ENCODE measurements at places on chromosomes 12 and 14.
A peak's percentile ranks its signal among the peaks of the same experiment; 100 is the strongest.

- DNase-seq: peak; percentile 15
Measured at GRCh38 chr12:46915082-46915481, 89.3 kb upstream of the SLC38A4 start.

DNA sequence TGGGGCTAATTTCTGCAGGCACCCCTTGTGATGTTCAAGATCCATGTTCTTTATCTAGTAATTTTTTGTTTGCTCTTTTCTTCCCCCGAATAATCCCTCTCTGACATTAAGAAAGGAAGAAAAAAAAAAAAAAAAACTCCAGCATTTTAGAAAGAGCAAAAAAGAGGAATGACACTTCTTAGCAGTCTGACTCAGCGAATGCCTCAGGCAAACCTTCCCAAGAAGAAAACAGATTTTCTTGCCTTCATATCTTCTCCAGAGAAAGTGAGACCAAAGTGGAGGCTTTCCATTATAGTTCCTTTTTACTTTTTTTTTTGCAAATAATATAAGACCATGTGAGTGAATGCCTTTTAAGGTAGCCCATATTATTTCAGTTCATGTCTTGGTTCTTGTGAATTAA is 479.0 kb upstream of the SYT1 start:
- DNase-seq: no peak

DNA sequence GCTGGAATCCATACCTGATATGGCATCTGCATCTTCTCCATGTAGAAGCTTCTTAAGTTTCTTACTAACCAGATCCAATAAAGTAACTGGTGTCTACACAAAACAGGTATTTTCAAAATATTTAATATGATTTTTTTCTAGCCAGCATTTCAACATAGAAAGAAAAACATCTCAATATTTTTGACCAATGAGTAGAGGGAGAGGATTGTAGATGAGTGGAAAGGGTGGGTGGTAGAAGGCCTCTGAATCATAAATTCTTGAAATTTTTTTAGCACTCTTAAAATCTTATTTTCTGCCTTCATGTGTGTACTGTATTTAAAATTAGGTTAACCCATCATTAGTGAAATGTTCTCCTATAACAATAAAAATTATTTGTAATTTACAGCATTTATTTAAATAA is 18.0 kb downstream of the DEPDC4 start:
- no peak for DNase-seq

GRCh38 chr12:109797905-109798669 is 35.1 kb downstream of the TRPV4 start:
- DNase-seq: no peak

DNA sequence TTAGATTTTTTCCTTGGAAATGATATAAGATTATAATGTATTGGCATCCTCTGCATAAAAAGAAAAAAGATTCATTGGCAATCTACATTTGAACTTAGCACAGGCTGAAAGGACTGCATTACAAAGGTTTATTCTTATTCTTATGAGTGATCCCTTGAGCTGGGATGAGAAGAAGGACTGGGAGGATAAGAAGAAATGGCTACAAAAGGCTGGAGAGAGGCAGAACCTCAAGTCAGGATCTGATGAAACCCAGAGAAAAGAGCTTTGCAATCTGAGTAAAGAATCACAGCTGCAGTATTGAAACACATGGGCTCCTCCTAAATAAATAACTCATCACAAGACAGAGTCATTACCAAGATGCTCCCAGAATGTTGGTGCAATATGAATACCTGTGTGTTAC is 1635.4 kb upstream of the FLRT2 start:
- no peak for DNase-seq

DNA sequence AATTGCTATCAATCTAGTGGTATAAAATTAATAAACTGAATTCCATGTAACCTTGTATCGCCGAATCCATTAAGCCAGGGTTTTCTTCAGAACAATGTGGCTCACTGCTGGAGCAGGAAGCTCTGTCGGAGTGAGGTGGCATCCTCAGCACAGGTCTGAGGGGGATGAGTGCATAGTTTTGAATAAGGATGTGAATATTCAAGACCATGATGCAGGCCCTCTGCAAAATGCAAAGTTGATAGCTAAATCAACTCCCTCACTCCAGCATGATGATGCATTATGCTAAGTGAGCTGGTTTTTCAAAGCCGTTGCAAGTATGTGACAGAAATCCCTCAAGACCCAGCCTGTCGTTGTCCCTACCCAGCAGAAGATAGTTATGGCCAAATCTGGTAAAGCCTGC is 53.0 kb downstream of the TRIM9 start:
- DNase-seq: no peak

DNA sequence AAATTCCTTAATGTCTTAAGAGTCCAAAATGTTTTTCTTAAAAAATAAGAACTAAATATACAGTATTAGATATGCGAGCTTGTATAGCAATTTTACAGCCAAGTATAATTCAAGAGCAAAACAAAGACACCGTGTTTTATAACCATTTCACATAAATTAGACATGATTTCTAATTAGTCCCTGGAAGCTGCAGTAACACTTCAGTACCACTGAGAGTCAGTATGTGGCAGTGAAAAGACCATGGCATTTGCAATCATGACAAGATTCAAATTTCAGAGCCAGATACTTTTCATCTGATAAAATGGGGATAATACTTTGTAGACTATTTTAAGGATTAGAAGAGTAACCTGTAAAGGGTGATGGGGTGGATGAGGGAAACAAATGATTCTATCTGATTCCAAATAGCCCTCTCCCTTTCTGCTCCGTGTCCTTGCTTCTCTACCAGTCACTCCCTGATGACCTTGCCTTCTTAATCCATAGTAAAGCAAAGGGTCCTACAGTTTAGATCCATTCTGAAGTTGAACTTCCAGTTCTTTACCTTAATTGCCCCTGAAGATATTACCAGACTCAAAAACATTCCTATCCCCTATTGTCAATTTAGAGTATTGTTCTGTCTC is 145.4 kb upstream of the ABCD2 start:
- DNase-seq: peak; percentile 2

DNA sequence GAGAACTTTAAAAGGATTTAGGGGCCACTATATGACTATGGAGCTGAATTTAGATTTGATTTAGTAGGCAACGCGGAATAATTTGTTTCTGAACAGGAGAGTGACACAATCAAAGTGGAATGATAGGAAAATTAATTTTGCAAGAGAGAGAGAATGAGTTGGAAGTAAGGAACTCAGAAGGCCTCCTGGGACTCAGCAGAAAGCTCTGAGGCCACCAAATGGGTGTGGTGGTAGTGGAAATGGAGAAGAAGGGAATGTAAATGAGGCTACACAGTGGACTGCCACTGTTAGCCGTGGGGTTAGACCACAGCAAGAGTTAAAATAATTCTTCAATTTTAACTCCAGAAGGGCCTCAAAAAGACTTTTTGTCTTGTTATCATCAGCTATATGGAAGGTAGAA is 102.7 kb downstream of the LRRK2 start:
- no peak for DNase-seq

DNA sequence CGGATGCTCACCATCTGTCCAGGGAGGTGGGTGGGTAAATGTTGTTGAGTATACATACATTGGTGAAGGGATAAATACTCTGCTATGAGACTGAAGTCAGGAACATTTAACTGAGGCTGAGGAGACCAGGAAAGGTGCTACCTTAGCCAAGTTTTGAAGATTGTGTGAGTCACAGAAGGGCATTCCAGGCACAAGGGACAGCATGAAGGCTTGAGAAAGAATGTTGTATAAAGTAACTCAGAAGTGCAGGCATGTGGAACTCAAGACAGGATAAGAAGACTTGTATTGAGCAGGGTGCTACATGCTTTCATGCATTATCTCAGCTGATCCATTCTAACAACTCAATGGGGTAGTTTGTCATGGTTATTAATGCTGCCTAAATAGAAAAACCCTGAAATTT is 112.7 kb downstream of the IPO8 start:
- DNase-seq: no peak

DNA sequence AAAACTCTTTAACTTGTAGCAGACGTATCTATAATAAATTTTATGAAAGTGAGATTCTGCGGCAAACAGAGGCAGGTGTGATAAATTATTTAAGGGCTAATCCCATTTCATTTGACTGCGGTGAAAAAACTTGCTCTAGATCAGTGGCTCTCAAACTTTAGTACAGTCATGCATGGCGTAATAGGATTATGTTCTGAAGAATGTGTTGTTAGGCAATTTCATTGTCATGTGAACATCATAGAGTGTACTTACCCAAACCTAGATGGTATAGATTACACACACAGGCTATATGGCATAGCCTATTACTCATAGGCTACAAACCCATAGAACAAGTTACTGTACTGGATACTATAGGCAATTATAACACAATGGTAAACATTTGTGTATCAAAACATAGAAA is 83.7 kb downstream of the HEATR5A start:
- no peak for DNase-seq

DNA sequence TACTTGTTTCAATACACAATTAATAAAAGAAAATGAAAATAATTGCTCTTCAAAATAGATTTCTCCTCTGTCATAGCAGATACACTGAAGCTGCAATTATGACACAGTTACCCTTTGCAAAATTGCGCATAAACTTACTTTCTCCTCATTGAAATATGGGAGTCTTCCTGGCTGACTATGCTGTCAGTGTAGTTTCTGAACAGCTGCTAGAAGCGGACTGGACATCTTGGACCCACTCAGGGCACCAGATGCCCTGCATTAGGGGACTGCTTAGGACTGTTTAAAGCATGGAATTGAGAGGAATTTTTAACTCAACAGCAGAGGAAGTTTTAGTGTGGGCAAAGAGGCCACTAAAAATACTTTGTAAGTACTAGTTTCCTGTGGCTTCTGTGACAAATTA is 454.9 kb downstream of the ATP23 start:
- no peak for DNase-seq

DNA sequence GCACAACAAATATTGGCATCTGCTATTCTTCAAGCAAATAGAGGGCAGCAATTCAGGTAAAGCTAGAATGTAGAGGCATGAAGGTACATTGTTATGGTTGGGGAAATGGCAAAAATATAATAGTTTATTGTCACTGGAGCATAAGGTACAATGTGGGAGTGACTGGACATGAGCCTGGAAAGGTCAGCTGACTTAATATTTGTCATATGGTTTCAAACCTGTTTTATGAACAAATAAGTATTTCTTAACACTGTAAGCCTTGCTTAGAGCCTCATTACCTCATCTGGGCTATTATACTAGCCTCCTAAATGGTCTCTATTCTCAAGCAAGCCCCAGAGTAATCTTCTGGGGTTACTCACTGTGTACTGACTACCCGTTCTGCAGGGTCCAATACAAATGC is 33.7 kb downstream of the FAM177A1 start:
- DNase-seq: no peak

GRCh38 chr12:29255042-29255441 is 106.0 kb downstream of the FAR2 start:
- no peak for DNase-seq

DNA sequence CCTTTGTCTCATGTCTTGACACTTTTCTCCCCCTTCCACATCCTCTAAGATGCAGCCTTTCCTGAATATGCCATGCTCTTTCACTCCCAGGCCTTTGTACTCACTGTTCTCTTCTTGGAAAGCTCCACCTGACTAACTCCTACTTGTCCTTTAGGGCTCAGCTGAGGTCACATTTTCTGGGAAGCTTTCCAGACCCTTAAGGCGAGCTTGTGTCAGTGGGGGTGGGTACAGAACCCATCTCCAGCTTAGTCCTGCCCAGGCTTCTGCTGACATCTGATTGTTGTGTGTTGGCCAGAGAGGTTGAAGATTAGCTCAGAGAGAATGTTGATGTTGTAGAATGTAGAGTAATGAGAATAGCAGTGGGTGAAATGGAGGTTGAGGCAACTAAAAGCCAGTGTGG is 2.9 kb upstream of the TSFM start:
- DNase-seq: no peak

DNA sequence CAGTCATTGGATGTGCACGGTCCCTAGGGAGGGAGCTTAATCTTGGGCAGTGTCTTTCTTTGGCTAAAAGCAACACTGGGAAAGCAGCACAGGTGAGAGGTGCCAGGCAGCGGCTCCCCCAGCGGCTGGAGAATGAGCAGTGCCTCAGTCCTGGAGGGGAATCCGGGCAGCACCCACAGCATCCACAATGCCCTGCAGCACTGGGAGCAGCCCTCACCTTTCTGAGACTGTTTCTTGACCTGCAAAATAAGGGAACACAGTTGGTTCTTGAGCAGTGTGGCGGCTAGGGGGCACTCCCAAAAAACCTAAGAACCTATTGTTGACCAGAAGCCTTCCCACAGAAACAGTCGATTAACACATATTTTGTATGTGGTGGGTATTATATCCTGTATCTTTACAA is 75.8 kb downstream of the SINHCAF start:
- no peak for DNase-seq

- no peak for DNase-seq
Measured at GRCh38 chr14:106511006-106511799, 984.8 kb downstream of the TMEM121 start.

DNA sequence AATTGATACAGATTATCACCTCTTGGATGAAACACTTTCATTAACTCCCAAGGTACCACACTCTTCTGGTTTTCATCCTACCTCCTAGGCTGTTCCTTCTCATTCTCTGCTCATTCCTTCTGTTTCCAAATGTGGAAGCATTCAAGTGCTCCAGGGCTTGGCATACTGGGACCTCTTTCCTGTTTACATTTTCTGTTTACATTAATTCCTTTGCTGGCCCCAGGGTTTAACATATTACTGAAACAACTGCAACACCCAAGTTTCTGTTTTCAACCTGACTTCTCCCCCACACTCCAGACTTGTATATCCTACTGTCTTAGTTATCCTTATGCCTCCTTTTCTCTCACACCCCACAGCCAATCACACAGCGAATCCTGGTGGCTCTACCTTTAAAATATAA is 386.3 kb upstream of the GARIN6 start:
- no peak for DNase-seq

- no peak for DNase-seq
Measured at GRCh38 chr14:77039285-77040058, 11.0 kb upstream of the IRF2BPL start.

DNA sequence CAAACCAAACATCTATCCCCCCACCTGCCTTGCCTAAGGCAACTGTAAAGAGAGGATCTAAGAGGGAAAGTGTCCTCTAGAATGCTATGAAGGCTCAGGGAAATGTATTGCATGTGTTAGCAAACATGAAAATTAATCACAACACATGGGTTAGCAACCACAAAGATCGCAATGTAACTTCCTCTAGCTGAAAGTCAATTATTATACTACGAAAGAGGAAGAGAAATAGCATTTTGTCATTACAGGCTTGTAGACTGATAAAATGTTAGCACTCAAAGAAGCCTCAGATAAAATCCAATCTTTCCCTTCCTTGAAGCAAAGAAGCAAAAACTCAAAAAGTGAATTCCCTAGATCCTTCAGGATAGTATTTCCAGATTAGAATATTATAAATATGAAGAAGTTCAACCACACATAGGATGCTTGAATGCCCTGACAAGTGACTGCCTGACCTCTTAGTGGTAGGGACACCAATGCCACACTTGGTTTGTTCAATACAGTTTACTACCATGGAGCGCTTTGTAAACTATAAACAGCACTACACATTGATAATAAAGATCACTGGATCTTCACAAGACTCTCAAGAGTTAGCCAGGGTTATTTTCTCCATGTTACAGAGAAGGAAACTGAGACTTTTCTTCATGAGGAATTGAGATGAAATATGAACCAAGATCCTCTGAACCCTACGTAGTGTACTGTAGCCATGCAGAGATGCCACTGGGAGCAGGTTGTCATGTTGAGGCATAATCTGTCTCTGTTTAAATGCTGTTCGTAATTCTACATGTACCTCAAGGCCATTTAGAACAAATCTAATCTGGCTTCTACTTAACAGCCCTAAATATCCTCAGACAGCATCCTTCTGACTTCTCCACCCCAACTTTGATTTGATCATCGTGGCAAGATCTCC is 100.7 kb downstream of the ITPR2 start:
- DNase-seq: no peak

- no peak for DNase-seq
Measured at GRCh38 chr12:1517007-1517406, 77.4 kb downstream of the FBXL14 start.

- no peak for DNase-seq
Measured at GRCh38 chr14:87934185-87934584, 58.8 kb downstream of the GALC start.

All from H54 (cell line).